ENCODE measurements at places on chromosomes 4 and X. TPM values are rescaled to one million over a fixed set of nuclear protein-coding genes. Genes with fewer than 3 reads are reported as not detected.

PPP4R3C gene
- total RNA-seq = not detected

CCDC158 gene
- 0.30 TPM for total RNA-seq

GRCh38 chr4:41294445-41295062, 37.8 kb downstream of the UCHL1 start:
- H3K4me3 ChIP-seq = no peak overlapping the region
- H3K27me3 ChIP-seq = no peaks in the 10 kb centered on the region
- no peak overlapping the region for H3K27ac ChIP-seq
- no peak for DNase-seq
- peaks cover 6% of the 10 kb centered on the region for H3K4me1 ChIP-seq

DNA sequence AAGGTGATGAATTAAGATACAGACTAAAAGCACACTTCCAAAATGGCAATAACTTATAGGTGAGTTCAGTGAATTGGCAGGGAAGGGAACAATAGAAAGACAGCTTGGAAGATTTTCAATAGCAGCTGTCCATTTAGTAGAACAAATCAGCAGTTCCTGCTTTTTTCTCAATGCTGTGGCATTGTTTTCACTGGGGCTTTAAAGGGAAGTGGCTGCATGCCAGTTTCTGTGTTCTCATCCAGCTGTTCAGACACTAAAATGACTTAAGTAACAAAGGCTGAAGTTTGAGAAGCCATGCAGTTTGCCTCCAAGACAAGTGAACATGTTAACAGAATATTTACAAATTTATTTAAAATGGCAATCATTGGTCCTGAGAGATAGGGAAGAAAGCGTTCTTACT, 291.9 kb downstream of the FAM47A start:
- H3K27me3 ChIP-seq = no peaks in the 10 kb centered on the region
- H3K36me3 ChIP-seq = no peaks in the 10 kb centered on the region
- DNase-seq = no peak
- no peak overlapping the region for H3K4me3 ChIP-seq

DNA sequence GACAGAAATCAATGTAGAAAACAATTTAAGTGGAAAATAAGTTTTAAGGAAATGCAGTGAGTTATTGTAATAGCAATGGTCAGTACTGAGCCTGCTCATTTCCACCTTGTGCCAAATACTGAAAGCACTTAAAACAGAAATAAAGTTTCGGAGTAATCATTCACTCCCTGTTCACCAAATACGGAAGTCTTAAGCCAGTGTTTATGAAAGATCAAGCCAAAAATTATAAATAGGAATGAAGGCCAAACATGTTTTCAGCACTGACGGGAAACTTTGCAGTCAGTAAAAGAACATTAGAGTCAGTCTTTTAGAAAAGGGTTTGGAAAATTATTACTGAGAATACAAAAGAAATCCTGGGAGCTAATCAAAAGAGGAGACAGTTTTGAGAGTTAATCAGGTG, 178.6 kb downstream of the DMD start:
- DNase-seq = no peak
- H3K4me3 ChIP-seq = no peak overlapping the region
- H3K27me3 ChIP-seq = no peaks in the 10 kb centered on the region
- no peak overlapping the region for H3K27ac ChIP-seq

All from upper lobe of left lung (tissue), 6 donors.